Mesenchymal stem cell (in vitro differentiated cells and primary cell): ENCODE measurements at places on chromosomes 12 and 14.

DNA sequence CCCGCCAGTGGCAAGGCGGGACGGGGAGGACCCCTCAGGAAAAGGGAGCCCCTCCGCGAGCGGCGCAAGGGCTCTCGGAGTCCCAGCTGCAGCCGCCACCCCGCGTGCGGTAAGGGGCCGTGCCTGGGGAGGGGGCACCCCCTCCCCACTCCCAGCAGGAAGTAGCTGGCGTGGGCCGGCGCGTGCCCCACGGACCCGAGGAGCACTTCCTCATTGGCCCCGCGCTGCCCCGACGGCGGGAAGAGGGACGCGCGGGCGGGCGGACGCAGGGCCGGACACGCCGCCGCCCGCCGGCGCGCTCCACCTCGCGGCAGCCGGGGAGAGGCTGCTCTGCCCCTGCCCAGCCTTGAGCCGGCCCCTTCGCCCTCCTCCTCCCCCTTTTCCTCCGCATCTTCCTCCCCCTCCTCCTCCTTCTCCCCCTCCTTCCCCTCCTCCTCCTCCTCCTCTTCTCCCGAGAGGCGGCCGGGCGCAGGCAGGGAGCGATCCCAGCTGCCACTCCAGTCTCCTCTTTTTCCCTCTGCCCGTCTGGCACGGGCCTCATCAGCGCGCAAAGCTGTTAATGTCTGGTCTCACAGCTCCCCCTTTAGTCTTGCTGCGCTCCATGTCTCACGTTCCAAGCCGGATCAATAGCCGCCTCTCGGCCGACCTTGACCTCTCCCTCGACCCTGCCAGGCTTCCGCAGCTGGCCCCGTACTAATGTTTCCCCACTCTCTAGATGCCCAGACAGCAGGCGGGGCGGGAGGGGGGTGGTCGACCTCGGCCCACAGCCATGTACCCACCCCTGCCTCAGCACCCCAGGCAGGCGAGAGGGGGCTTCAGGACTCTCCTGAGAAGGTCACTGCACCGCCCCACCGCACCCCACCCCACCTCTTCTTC is 2.6 kb upstream of the BCL11B start:
- no peaks in the 10 kb centered on the region for H3K36me3 ChIP-seq
- H3K4me1 ChIP-seq = peaks cover 36% of the 10 kb centered on the region
- peak; percentile 46 for DNase-seq
- H3K4me3 ChIP-seq = peak overlapping the region; percentile 51
- H3K27me3 ChIP-seq = peaks cover 73% of the 10 kb centered on the region

DNA sequence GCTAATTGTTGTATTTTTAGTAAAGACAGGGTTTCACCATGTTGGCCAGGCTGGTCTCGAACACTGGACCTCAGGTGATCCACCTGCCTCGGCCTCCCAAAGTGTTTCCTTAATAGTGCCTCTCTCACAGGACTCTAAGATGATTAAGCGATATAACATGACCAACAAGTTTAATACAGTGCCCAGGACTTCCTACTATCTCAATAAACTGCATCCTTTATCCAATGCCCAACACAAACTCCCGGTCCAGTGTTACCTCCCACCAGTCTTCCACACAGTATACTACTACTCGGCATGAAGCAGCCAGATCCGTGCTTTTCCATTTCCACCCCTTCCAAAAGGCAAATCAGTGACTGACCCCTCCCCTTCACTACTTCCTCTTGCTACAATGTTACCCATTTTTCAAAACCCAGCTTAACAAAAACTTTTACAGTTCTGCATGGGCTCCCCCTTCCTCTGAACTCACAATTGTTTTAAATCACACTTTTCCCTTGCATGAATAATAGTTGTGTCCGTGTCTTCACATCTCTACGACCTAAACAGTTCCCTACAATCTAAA is 900 bp downstream of the NOP2 start:
- no peaks in the 10 kb centered on the region for H3K27me3 ChIP-seq
- DNase-seq = peak; percentile 32
- no peak overlapping the region for H3K27ac ChIP-seq
- H3K36me3 ChIP-seq = peaks cover 69% of the 10 kb centered on the region

- DNase-seq = no peak
- H3K27me3 ChIP-seq = no peaks in the 10 kb centered on the region
- H3K36me3 ChIP-seq = no peaks in the 10 kb centered on the region
- H3K4me1 ChIP-seq = no peaks in the 10 kb centered on the region
- no peak overlapping the region for H3K4me3 ChIP-seq
- H3K27ac ChIP-seq = no peak overlapping the region
These were observed 65.9 kb downstream of the FGD6 start for GRCh38 chr12:95151406-95151805.

DNA sequence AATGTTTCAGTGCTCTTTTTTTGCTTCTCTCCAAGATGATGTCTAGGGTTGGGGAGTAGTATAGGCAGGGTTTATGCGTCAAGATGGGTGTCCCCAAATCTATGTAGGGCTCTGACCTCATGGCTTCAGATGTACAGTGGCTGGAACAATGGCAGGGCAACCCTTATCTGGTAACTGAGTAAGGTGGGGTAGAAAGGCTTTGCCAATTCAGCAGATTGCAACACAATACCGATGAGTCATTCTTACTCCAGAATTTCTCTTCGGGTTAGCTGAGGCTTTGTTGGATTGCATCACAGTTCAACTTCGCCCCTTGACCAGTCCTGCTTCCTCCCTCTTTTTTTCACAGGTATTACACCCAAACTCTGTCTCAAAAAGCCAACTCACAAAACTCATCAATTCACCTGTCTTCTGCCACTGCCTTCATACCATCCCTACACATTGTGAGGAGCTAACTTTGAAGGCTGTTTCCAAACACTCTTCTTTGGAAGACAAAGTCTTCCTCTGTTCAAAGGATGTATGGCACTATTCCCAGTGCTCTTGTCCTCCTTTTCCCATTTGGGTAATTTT is 190.2 kb upstream of the CNOT2 start:
- DNase-seq = peak; percentile 76
- H3K36me3 ChIP-seq = no peaks in the 10 kb centered on the region
- no peak overlapping the region for H3K4me3 ChIP-seq
- H3K27ac ChIP-seq = no peak overlapping the region

- no peak overlapping the region for H3K27ac ChIP-seq
- no peak for DNase-seq
- H3K4me1 ChIP-seq = no peaks in the 10 kb centered on the region
These were observed 117.6 kb upstream of the RASSF8 start for GRCh38 chr12:25840678-25841465.

- H3K36me3 ChIP-seq = no peaks in the 10 kb centered on the region
- H3K27ac ChIP-seq = no peak overlapping the region
- H3K27me3 ChIP-seq = no peaks in the 10 kb centered on the region
These were observed 199.9 kb downstream of the KSR2 start for GRCh38 chr12:117768860-117769259.

DNA sequence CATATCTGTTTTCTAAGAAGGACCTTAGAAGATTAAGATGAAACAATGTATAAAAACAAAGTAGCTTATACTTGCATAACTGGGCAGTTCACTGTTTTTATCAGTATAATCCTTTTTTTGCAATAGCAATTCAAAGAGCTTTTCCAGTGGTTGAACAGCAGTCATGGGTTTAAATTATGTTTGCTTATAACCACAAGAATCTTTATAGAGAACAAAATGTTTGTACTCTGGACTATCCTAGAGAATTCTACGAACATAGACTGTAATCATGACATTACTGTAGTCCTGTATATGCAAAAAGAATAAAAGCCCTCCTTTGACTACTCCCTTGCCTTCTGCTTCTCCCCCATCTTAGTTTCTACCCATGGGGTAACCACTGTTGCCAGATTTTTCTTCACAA is 5.7 kb downstream of the FAM177A1 start:
- no peak overlapping the region for H3K4me3 ChIP-seq
- H3K36me3 ChIP-seq = peaks cover 49% of the 10 kb centered on the region
- no peak overlapping the region for H3K27ac ChIP-seq
- no peaks in the 10 kb centered on the region for H3K27me3 ChIP-seq
- peak; percentile 30 for DNase-seq

- no peak overlapping the region for H3K4me3 ChIP-seq
- H3K36me3 ChIP-seq = peaks cover 9% of the 10 kb centered on the region
- peaks cover 8% of the 10 kb centered on the region for H3K4me1 ChIP-seq
These were observed 32.0 kb upstream of the FGD4 start for GRCh38 chr12:32367381-32367780.

- no peaks in the 10 kb centered on the region for H3K27me3 ChIP-seq
- no peaks in the 10 kb centered on the region for H3K36me3 ChIP-seq
- H3K27ac ChIP-seq = no peak overlapping the region
- peak; percentile 55 for DNase-seq
These were observed 10.6 kb downstream of the TRHDE start for GRCh38 chr12:72282721-72283120.

DNA sequence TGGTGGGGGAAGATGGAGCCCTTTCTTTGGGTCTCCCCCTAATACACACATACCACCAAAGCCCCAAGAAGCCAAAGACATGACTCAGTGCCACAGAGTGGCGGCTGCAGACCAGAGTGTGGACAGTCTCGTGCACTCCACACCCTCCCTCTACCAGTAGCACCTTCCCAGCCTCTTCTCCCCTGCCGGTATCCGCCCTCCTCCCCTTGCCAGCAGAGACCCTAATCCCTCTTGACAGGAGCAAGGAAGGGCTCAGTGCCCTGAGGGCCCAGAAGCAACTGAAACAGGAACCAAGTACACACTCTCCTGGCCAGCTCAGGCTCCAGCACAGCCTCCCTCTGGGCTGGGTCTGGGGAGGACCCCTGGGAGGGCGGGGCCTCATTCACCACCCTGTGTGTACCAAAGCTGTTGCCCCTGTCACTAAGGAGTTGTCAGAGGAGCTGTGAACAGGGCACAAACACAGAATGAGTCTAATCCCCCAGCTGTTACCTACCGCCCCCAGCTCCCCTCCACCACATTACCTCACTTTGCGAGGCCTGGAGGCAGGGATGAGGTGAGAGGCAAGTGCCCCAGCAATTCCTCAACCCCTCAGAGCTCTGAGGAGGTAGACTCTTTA is 8.2 kb downstream of the SPRYD3 start:
- DNase-seq = no peak
- no peak overlapping the region for H3K27ac ChIP-seq
- peaks cover 39% of the 10 kb centered on the region for H3K36me3 ChIP-seq
- peaks cover 23% of the 10 kb centered on the region for H3K4me1 ChIP-seq
- no peaks in the 10 kb centered on the region for H3K27me3 ChIP-seq
- H3K4me3 ChIP-seq = no peak overlapping the region

DNA sequence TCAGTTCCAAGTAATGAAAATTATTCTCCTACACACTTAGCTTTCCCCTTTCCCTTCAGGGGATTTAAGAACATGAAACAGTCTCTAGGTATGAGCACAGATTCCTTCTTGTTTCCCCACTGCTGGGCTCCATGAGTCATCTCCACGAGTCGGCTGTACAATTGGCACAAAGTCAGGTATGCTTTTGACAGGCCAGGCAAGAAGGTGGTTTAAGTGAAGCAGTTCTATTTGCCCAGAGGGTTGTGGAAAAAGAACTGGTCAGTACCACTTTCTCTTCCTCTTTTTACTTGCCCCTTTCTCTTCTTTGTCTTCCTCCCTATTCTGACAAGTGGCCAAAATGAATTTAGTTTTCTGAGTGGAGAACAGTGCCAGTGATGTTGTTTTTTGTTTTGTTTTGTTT is 16.3 kb downstream of the DYNC1H1 start:
- peak; percentile 89 for DNase-seq
- H3K27ac ChIP-seq = peak overlapping the region; percentile 92
- H3K36me3 ChIP-seq = peaks cover 31% of the 10 kb centered on the region
- no peaks in the 10 kb centered on the region for H3K27me3 ChIP-seq
- peaks cover 8% of the 10 kb centered on the region for H3K4me1 ChIP-seq
- no peak overlapping the region for H3K4me3 ChIP-seq

DNA sequence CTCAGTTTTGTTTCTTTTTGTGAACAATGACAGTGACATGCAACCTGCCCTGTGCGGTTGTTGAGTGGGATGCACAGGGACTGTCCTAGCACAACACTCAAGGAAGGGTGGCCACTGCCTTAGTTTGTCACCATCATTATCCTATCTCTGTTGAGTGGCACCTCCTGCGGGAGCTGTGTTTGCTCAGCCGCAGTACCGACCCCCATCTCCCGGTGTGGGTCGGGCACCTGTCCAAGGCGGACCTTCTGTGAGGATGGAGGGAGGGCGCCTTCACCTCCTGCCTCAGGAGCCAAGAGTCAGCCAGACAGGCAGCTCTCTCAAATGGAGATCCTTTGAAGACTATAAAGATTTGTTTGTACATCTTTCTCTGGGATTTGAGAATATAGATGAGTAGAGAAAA is 142.1 kb downstream of the TSPAN9 start:
- no peak overlapping the region for H3K27ac ChIP-seq
- no peaks in the 10 kb centered on the region for H3K36me3 ChIP-seq
- no peak for DNase-seq
- H3K4me3 ChIP-seq = no peak overlapping the region

- no peaks in the 10 kb centered on the region for H3K4me1 ChIP-seq
- H3K27ac ChIP-seq = no peak overlapping the region
- DNase-seq = peak; percentile 3
These were observed 29.5 kb upstream of the MSRB3 start for GRCh38 chr12:65248656-65249633.

DNA sequence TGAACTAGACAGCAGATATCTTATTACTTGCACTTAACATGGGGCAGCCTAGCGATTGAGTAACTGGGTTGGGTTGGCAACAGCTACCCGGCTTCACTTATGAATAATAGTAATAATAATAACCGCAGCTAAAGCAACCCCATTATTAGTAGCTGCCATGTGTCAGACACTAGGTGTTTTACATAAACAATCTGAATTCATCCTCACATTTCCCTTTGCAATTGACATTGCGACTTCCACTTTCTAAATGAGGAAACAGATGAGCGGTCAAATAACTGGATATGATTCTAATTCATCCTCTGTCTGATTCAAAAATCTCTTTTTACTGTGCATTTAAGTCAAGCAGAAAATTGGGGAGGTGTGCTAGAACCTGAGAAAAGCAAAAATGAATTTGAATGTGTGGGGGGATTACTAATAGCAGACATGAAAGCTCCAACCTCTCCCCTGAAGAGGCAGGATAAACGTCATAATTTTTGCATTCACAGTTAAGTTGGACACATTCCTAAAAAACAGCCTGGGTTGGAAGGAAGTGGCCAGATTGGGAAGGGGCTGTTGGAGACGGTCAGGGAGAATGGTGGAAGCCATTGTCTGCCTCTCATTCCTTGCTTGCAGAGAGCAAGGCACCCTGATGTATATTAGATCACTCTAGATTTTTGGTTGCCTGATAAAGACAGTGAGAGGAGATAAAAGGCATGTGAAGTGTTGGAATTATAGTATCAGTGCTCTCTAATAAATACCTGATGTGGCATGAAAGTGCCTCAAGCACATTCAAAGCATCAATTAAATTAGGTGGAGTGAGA is 13.1 kb downstream of the EMP1 start:
- peak overlapping the region; percentile 56 for H3K4me3 ChIP-seq
- H3K4me1 ChIP-seq = peaks cover 5% of the 10 kb centered on the region
- H3K27me3 ChIP-seq = no peaks in the 10 kb centered on the region
- DNase-seq = peak; percentile 22
- H3K27ac ChIP-seq = no peak overlapping the region
